Stimulated activated CD8-positive, alpha-beta memory T cell treated with anti-CD3 and anti-CD28 coated beads, Interleukin-2, amount 100 ng/mL, for 1 hour (primary cell): ENCODE measurements at places on chromosomes 12 and 14.

- no peak for DNase-seq
Observed at GRCh38 chr12:42458575-42458974, 131.0 kb downstream of the PRICKLE1 start.

DNA sequence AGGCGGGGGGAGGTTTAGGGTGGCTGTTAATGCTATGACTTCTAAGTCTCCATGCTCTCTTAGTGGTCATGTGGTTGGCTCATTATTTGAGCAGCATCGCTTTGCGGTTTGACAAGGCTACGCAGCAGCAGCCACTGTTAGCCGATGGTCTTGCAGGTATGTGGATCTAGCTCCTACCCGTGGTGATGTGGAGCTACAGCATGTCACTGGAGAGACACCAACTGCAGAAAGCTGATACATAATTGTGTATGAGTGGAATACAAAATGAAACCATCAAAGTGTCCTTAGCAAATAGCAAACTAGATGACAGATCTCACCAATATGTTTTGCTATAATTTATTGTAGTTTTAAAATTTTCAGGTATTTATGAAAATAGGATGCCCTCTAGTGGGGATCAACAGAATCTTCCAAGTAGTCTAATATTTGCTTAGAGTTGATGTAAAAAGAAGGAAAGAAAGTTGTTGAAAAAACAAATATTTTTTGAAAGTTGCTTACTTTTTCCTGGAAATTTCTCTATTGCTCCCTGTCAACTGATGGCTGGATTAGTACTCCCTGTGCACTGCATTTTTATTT lies 94.9 kb downstream of the NAV3 start:
- no peak for DNase-seq

DNA sequence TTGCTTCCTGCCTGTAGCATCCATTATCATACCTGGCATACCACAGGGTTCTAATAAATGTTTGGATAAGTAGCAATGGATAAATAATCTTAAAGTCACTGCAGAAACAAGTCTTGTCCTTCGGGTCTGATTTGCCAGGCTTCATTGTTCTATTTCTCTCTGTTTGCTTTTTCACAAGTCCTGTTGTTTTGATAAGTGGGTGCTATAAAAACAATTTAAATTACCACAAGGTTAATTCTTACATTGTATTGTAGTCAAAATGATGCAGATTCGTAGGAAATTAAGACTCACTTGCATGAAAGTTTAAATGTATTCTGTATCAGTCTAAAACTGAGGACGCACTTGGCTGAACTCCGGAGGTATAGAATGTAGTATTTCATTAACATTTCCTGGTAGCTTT lies 429.9 kb downstream of the NELL2 start:
- no peak for DNase-seq

GRCh38 chr12:56601503-56601902 lies 28.6 kb downstream of the BAZ2A start:
- DNase-seq, result no peak

DNA sequence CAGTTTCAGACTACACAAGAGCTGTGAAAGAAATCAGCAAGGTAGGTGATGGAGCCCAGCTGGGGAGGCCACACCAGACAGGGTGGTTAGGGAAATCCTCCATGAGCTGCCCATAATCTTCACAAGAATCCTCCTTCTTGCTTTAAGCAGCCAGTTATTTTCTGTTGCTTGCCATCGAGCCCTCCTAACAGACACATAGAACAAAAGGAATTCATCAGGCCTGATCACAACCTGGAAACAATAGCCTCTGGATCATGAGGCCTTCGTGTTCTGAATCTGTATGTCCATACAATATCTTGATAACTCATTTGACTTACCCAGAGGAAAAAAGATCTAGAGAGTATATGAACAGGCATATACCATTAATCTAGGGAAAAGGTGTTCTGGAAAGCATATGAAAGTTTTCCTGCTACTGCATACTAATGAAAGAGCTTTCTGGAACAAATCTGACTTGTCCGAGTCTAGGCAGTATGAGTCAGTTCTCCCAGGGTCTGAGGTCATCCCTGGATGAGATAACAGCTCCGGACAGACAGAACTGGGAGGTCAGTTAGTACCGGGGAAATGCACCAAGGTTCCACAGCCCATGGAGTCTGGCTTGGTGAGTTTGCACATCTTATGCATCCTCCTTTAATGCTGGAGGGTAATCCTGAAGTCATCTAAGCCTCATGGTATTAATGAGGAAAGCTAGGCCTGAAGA lies 52.8 kb upstream of the ELK3 start:
- no peak for DNase-seq

GRCh38 chr12:587132-588023 lies 75.9 kb downstream of the NINJ2 start:
- DNase-seq, result no peak

GRCh38 chr12:83473408-83474095 lies 786.8 kb downstream of the TMTC2 start:
- DNase-seq, result no peak

- no peak for DNase-seq
Observed at GRCh38 chr12:24400533-24400932, 451.1 kb upstream of the SOX5 start.

DNA sequence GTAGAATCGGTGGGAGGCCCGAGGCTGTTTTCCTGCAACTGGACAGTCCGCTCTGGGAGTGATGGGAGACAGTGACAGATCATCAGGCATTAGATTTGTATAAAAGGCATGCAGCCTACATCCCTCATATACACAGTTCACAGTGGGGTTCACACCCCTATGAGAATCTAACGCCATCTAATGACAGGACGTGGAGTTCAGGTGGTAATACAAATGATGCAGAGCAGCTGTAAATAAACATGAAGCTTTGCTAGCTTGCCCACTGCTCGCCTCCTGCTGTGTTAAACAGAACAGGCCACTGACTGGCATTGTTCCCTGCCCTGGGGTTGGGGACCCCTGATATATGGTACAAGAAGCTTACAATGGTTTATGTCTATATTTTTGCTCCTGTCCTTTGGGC lies 179.0 kb downstream of the LRFN5 start:
- no peak for DNase-seq

DNA sequence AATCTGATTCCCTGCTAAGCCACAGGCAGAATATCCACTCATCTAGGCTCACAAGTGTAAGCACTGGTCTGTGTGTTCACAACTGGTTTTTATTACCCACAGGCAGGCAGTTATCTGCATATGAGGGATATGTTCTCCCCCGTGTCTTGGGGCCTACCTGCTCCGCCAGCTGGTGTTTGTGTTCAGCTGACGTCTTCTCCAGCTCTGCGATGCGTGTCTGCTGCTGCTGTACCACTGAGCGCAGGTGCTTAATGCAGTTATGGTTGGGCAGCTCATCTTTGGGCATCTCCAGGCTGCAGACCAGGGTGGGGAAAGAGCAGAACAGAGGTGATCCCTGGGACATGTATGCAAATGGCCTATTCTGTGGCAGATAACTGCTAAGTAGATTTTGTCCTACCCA lies 13.7 kb downstream of the RNF41 start:
- DNase-seq, result no peak

- no peak for DNase-seq
Observed at GRCh38 chr12:68585966-68586365, 24.7 kb upstream of the RAP1B start.

- DNase-seq, result no peak
Observed at GRCh38 chr12:12985817-12986408, 14.2 kb downstream of the HEBP1 start.

DNA sequence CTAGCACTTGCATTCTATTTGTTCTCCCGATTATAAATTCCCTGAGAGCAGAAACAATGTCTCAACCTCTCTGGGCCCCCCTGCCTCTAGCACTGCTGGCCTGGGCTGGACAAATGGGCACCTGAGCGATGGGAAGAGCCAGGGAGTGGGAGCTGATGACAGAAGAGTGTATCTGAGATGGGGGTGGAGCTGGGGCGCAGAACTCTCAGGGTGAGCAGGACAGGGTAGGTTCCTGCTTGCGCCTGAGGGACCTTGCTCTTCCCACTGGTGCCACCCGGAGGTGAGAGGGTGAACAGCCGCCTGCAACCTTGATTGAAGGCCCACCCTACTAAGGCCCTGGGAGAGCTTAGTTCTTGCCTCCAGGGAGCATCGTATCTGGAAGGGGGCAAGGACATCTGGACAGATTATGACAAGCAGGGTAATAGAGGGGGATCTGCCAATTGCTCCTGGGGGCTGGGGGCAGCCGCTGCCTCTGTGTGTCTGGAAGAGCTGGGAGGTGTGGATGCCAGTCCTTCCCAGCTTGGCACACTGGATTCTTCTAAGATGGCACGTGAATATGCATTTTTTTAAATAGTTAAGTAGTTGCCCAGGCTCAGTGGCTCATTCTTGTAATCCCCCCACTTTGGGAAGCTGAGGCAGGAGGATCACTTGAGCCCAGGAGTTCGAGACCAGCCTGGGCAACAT lies 43.0 kb upstream of the TSPAN9 start:
- no peak for DNase-seq

DNA sequence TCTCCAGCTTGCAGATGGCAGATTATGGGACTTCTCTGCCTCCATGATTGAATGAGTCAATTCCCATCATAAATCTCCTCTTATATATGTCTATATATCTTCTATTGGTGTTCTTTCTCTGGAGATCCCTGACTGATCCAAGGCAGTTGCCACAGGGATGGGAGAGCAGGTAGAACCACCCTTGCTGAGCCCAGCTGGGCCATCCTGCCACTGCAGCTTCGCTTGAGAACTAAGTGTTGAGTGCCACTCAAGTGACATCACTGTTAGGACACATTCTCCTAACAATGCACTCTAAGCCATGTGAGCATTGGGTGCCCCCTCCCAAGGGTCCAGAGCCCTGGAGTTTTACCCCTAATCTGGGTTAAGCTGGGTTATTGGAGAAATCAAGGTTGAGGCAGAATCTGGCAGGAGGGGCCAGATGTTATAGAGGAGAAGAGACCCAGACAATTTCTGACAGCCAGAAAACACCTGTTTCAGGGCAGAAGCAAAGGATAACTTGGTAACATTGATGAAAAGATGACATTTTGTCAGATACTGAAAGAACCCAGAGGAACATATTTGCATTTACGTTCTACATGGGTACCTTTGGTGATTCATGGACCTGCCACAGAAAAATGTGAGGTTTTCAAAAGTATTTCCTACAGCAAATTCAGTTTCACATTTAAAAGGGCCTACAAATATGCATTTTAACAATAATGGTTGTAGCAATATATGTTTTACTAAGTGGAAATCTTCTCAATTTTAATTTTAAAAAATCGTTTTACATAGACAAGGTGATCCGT lies 57.2 kb upstream of the MAX start:
- DNase-seq, result no peak

DNA sequence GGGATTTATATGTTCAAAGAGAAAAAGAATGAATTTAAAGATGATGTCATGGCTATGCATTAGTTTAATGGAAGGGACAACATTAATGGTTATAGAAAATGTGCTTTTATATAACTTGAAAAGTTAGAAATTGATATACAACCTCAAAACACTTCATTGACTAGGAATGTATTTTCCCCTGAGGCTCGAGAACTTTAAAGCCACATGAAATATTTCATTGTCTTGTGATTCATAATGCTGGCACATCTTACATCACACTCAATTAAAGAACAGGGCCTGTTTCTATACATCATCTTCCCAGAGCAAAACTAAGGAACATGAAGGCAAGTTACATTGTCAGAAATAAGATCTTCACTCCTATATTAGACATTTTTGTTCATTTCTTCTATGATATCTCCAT lies 35.2 kb upstream of the PAWR start:
- DNase-seq, result no peak

- no peak for DNase-seq
Observed at GRCh38 chr12:11805043-11805442, 155.6 kb downstream of the ETV6 start.

GRCh38 chr12:62618319-62618718 lies 151.7 kb downstream of the MON2 start:
- DNase-seq, result no peak

- DNase-seq, result no peak
Observed at GRCh38 chr14:99275222-99275584, 3.2 kb upstream of the BCL11B start.

DNA sequence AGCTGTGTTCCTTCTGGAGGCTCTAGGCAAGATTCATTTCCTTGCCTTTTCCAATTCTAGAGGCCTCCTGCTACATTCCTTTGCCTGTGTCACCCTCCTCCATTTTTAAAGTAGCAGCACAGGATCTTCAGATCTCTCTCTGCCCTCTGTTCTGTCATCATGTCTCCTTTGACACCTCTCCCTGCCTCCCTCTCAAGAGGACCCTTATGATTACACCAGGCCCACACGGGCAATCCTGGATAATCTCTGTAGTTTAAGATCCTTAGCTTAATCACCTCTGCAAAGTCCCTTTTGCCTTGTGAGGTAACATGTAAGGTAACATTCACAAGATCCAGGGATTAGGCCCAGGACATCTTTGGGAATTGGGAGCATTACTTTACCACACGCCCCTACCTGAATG lies 155.2 kb downstream of the SYNE2 start:
- no peak for DNase-seq

DNA sequence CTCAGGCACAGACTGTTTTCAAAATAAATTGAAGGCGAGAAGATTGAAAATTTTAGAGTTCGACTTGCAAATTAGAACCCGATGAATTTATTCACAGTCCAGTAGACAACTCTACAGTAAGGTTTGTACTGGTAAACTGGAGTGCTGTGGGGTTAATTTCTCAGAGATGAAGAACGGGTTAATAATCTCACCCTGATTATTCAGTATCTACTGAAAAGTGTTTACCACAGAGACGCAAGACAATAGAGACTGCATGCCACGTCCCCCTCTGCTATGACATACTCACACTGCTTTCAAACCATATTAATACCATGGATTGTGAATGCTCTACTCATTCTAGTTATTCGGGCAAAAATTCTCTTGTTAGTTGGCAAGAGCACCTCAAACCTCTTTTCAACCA lies 36.1 kb downstream of the CFL2 start:
- no peak for DNase-seq

GRCh38 chr14:102537981-102538601 lies 28.5 kb upstream of the ANKRD9 start:
- DNase-seq, result no peak

DNA sequence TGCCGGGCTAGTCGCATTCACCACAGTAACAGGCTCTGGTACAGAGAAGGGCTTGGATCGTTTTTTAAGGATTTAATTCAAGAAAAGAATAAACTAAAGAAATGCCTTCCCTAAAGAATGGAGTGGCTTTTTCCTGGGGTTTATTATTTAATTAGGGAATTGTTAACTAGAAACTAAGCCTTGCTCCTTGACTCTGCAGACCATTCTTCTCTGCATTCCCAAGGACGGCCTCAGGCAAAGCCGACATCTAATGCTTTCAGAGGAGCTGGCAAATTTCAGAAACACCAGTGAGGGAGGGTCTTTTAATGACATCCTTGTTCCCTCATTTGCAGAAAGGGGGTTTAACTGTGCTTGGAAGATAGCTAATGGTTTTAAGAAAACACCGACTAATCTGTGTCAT lies 174.0 kb downstream of the EGLN3 start:
- no peak for DNase-seq
